ENCODE measurements at places on chromosomes 7 and 10.

DNA sequence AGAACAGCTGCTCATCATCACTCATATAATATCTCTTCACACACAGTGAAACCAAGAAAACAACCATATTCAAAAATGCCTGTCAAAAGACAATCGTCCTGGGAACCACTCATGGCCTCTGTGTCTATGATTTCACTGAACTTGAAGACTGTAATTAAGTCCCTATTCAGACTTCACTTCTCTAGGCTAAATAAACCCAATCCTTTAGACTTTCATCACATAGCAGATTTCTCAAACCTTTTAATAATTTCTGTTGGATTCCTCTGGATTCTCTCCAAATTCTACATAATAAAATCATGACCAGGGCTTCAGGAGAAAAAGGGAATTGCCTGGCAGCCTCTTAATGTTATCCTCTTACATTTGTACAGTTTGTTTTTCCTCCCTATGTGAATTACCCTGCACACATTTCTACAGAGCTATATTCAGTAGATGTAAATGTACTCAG is 201.1 kb downstream of the LRRN3 start:
- DNase-seq = no peak

GRCh38 chr10:24552346-24553016 is 171.2 kb downstream of the ARHGAP21 start:
- no peak for DNase-seq

- DNase-seq = no peak
These were observed 604.4 kb upstream of the LRRN3 start for GRCh38 chr7:110486549-110486948.

DNA sequence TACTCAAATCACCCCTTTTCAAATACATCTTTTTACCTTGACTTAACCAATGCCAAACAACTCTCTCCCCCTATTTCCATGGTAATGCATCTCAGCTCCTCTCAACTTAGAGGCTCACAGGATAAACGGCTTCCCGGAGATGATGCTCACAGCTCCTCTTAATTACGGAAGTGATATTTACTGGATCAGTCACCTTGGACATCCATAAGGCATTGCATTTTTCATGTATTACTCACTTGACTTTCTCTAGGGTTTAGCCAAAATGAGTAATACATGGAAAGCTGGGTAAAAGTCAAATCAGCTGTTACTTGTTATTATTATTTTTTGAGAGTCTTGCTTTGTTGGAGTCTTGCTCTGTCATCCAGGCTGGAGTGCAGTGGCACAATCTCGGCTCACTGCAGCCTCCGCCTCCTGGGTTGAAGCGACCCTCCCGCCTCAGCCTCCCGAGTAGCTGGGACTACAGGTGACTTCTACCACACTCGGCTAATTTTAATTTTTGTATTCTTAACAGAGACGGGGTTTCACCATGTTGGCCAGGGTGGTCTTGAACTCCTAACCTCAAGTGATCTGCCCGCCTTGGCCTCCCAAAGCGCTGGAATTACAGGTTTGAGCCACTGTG is 73.3 kb upstream of the RHEB start:
- DNase-seq = no peak

DNA sequence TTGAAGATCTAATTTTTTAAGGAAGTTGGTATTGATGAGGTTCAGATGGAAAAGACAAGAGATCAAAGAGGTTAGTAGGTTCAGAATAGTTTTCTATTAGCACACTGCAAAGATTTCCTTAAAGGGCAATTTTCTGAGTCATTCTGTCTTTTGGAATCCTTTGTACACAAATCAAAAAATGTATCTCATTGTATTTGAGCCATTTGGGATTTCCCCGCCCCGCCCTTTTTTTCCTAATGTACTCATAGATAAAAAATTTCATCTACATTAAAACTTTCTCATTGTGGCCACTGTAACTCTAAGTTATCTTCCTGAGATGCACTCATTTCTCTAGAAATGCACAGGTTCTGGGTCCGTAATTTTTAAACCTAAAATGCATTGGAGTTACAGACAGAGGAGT is 12.1 kb downstream of the GIMAP6 start:
- DNase-seq = no peak

DNA sequence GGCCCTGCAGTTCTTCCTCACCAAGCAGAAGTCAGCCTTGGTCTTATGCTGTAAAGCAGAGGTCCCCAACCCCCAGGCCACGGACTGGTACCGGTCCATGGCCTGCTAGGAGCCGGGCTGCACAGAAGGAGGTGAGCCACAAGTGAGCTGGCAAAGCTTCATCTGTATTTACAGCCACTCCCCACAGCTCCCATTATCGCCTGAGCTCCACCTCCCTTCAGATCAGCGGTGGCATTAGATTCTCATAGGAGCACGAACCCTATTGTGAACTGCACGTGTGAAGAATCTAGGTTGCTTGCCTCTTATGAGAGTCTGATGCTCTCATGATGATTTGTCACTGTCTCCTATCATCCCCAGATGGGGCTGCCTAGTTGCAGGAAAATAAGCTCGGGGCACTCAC is 87.6 kb upstream of the NEBL start:
- DNase-seq = no peak

GRCh38 chr7:7820939-7821338 is 102.5 kb upstream of the RPA3 start:
- DNase-seq = no peak

DNA sequence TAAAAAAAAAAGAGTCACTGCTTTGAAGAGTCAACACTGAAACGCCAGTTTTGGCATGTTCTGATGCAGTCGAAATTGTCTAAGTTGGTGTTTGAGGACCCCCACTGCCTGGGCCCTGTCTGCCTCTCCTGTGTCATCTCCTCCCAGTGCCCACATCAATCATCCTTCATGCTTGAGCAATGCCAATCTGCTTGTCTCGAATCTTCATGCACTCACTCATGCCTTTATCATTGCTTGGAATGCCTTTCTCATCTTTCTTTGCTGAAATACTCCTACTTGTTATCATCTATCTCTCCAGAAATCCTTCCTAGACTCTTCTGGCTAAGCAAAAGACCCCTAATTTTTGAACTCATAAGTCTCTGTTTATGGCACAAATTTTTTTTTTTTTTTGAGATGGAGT is 42.1 kb upstream of the PLPP4 start:
- DNase-seq = no peak

DNA sequence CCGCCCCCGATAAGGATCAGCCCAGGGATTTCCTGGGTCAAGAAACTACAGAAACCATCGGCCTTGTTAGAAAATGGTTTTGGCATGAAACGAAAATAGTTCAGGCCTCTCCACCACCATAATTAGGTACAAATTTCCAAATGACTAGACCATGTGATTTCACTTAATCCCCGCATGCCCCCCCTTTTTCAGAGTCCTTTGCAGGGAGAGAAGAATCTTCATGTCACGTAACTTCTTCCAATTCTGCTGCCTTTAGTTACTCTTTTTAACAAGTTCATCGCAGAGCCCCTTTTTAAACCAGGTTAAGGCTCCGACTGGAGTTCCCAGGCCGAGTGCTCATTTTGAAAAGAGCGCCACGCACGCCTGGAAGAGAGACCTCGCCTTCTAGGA is 3.4 kb downstream of the PDGFA start:
- no peak for DNase-seq

DNA sequence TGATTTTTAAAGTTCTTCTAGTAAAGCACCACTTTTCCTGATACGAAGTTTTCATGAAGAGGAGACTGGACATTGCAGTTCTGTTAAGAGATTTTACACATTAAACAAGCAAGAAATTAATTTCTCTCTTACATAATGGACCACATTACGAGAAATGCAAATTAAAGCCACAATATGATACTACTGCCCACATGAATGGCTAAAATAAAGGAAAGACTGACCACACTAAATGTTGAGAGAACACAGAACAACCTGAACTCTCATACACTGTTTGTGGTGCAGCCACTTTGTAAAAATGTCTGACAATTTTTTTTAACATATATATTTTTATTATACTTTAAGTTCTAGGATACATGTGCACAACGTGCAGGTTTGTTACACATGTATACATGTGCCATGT is 44.0 kb upstream of the HERPUD2 start:
- no peak for DNase-seq
